Transverse colon (tissue), 4 donors: ENCODE measurements at places on chromosomes 2 and 18. TPM values are rescaled to one million over a fixed set of nuclear protein-coding genes. Genes with fewer than 3 reads are reported as not detected.

- H3K4me3 ChIP-seq = no peak overlapping the region
- H3K27ac ChIP-seq = no peak overlapping the region
- H3K27me3 ChIP-seq = no peaks in the 10 kb centered on the region
- no peaks in the 10 kb centered on the region for H3K36me3 ChIP-seq
- H3K4me1 ChIP-seq = no peaks in the 10 kb centered on the region
Observed at GRCh38 chr18:11293794-11294193, 144.4 kb upstream of the PIEZO2 start.

WNT6 gene
- not detected for total RNA-seq

CAPN14 gene
- not detected for total RNA-seq

ABCG5 gene
- not detected for total RNA-seq

DNA sequence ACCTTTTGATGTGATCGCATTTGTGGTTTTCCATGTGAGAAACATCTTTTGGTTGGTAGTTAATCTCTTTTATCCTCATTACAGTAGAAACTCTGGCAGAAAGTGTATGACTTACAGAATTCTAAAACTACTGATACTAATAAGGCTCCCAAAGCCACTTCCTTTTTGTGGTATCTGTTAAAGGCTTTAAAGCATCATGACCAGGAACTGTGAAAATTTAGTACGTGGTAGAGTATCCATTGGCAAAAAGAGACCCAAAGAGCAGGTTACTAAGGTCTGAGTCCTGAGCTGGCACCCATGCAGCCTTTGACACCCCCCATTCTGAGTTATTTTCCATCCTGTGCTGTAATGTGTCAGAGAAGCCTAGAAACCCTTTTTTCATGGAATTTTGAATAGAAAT, 94.5 kb downstream of the DPP4 start:
- DNase-seq = no peak
- no peaks in the 10 kb centered on the region for H3K27me3 ChIP-seq
- no peak overlapping the region for H3K27ac ChIP-seq

- H3K36me3 ChIP-seq = no peaks in the 10 kb centered on the region
- H3K4me3 ChIP-seq = no peak overlapping the region
- peak; percentile 43 for DNase-seq
- H3K27me3 ChIP-seq = no peaks in the 10 kb centered on the region
Observed at GRCh38 chr2:64400733-64401528, 53.0 kb upstream of the LGALSL start.

GRCh38 chr18:25451077-25451658, 99.2 kb upstream of the ZNF521 start:
- H3K27ac ChIP-seq = no peak overlapping the region
- no peaks in the 10 kb centered on the region for H3K4me1 ChIP-seq
- no peaks in the 10 kb centered on the region for H3K27me3 ChIP-seq
- no peak overlapping the region for H3K4me3 ChIP-seq
- DNase-seq = no peak

DNA sequence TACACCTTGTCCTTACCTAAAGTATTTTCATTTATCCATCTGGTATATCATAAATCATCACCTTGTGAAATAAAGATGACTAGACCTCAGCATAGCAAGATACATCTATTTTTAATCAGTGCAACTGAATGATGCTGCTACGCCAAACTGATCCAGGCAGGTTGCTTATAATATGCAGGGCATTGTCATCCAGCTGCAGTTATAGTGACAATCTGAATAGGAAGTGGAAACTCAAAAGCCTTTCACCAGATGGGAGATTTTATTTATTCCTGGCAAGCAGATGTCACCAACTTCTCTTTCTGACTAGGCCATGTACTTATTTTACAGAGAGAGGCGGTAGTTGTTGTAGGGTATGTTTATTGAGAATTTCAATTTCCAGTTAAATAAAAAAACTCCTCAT, 747.3 kb downstream of the ADCYAP1 start:
- no peak for DNase-seq
- H3K36me3 ChIP-seq = no peaks in the 10 kb centered on the region
- no peak overlapping the region for H3K27ac ChIP-seq
- H3K4me1 ChIP-seq = no peaks in the 10 kb centered on the region

DNA sequence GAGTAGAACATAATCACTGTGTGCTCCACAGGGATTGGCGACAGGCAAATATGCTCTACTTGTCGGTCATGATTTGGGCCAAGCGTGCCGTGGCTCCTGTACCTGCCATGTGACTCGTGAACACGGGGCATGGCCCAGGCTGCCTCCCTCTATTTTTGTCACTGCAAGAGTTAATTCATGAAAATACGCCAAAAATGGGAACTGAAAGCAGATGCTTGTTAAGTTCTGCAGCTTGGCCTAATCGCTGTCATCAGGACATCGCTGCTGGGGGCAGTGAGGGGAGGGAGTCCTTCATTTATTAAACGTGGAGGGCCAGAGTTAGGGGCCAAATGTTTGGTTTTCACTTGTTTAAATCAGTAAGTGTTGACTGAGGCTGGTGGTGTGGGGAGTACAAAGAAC, 177.8 kb downstream of the BCL2 start:
- peak; percentile 46 for DNase-seq
- H3K27ac ChIP-seq = peak overlapping the region; percentile 34
- no peak overlapping the region for H3K4me3 ChIP-seq
- H3K36me3 ChIP-seq = no peaks in the 10 kb centered on the region
- peaks cover 5% of the 10 kb centered on the region for H3K4me1 ChIP-seq

DNA sequence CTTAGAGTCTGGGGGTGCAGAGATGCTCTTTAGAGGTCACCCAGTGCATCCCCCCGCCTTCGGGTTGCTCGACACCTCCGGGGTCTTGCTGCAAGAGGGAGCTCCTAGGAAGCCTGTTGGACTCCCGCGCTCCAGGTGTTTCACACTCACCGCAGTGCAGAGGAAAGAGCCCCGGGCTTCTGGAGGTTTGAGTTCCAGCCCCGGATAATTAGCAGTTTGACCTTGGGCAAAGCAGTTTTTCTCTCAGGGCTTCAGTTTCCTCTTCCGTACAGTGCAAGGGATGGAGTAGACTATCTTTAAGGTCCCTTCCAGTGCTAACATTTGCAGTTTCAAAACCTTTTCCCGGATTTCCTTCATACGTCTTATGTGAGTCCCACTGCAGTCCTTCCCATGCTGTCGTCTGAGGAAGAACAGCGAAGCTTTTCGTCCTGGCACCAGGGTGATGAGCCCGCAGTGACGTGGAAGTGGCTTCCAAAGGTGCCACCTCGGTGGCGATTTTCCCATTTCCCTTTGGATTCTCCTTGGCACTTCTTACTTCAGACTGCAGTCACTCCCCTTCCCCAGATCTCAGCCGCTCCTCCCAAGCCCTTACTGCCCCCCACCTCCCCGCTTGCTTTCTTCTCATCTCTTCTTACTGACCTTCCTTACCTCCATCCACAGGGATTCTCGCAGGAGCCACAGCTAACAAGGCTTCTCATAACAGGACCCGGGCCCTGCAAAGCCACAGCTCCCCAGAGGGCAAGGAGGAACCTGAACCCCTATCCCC, 585 bp downstream of the PNKD start:
- peaks cover 43% of the 10 kb centered on the region for H3K4me1 ChIP-seq
- H3K27me3 ChIP-seq = no peaks in the 10 kb centered on the region
- DNase-seq = peak; percentile 43
- no peaks in the 10 kb centered on the region for H3K36me3 ChIP-seq
- peak overlapping the region; percentile 87 for H3K27ac ChIP-seq

TUBA4B gene
- not detected for total RNA-seq

DNA sequence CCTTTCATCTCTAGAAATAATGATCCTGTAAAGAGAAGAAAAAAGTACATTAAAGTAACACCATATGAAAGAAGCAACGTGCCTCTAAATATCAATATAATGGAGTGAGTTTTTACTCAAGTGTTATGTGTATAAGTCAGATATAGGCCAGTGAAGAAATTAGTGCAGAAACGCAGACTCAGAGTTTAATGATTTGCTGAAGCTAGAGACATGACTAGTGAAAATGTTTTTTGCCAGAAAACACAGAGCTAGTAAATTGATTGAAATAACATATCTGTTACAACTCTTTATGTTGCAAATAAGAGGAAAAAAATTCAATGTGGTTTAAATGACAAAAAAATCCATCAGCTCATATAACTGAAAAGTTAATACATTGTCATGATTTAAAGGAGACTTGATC, 217.2 kb upstream of the NXPH2 start:
- no peaks in the 10 kb centered on the region for H3K4me1 ChIP-seq
- H3K27me3 ChIP-seq = no peaks in the 10 kb centered on the region
- no peak for DNase-seq
- no peak overlapping the region for H3K4me3 ChIP-seq
- no peak overlapping the region for H3K27ac ChIP-seq
- no peaks in the 10 kb centered on the region for H3K36me3 ChIP-seq

- H3K27ac ChIP-seq = no peak overlapping the region
- no peak overlapping the region for H3K4me3 ChIP-seq
- no peaks in the 10 kb centered on the region for H3K27me3 ChIP-seq
- no peaks in the 10 kb centered on the region for H3K36me3 ChIP-seq
- DNase-seq = no peak
Observed at GRCh38 chr18:53442415-53442783, 782.1 kb downstream of the MBD2 start.

DNA sequence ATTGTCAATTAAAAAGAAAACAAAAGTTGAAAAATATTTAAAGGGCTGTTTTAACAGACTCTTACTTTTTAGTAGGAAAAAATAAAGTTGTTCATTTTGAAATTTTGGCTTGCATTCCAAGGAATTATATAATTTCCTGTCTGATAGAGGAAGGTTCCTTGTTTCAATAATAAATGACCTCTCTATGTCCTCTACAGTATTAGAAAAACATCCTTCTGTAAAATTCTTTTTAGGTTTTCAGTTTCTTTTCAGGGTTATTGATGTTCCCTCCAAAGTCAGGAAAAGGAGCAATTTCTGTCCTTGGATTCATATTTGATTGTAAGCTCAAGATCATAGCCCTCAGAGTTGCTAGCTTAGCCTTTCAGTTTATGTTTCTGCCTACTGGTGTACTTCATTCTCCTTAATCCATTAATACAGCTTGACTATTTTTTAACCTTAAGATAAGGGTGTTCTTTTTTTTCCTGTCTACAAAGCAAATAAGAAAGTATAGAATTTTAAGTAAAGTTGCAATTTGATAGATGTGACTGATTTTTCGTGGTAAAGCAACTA, 125.2 kb upstream of the COL3A1 start:
- H3K27me3 ChIP-seq = no peaks in the 10 kb centered on the region
- no peak overlapping the region for H3K27ac ChIP-seq
- H3K36me3 ChIP-seq = no peaks in the 10 kb centered on the region
- DNase-seq = no peak
- no peaks in the 10 kb centered on the region for H3K4me1 ChIP-seq
- H3K4me3 ChIP-seq = no peak overlapping the region

- peaks cover 2% of the 10 kb centered on the region for H3K4me1 ChIP-seq
- H3K4me3 ChIP-seq = no peak overlapping the region
- no peaks in the 10 kb centered on the region for H3K36me3 ChIP-seq
- H3K27me3 ChIP-seq = no peaks in the 10 kb centered on the region
- no peak for DNase-seq
- no peak overlapping the region for H3K27ac ChIP-seq
Observed at GRCh38 chr2:207506426-207506825, 23.3 kb upstream of the CREB1 start.
